ENCODE measurements at places on chromosomes 2 and 18. TPM values are rescaled to one million over a fixed set of nuclear protein-coding genes. Genes with fewer than 3 reads are reported as not detected.

The MFF gene
- 117 TPM for total RNA-seq

The WDSUB1 gene
- total RNA-seq: 8.5 TPM

The HTR2B gene
- total RNA-seq: 0.08 TPM

The GPBAR1 gene
- 0.15 TPM for total RNA-seq

The CDK5R2 gene
- total RNA-seq: 3.0 TPM

The CLEC4F gene
- total RNA-seq: not detected

The BMP10 gene
- not detected for total RNA-seq

The ALPI gene
- total RNA-seq: not detected

The CAPN13 gene
- total RNA-seq: 0.15 TPM

The KLHL30 gene
- 0.24 TPM for total RNA-seq

The SFT2D3 gene
- total RNA-seq: 6.9 TPM

The DNAJC5G gene
- not detected for total RNA-seq

The NFU1 gene
- 50.5 TPM for total RNA-seq

The COLEC12 gene
- total RNA-seq: 0.08 TPM

The HOXD13 gene
- 0.23 TPM for total RNA-seq

The KCNG2 gene
- not detected for total RNA-seq

The RAB3GAP1 gene
- total RNA-seq: 26.5 TPM

The AP1S3 gene
- total RNA-seq: 34.1 TPM

The RESP18 gene
- total RNA-seq: not detected

The ANO7 gene
- total RNA-seq: 2.5 TPM

The ADD2 gene
- 28.7 TPM for total RNA-seq

The ZNF804A gene
- not detected for total RNA-seq

The HMSD gene
- total RNA-seq: not detected

The FOXI3 gene
- not detected for total RNA-seq

The GLB1L gene
- 7.0 TPM for total RNA-seq

The BCL2 gene
- total RNA-seq: 0.57 TPM

The TMEM247 gene
- total RNA-seq: not detected

The INHBB gene
- total RNA-seq: 18.7 TPM

The MARCO gene
- 0.08 TPM for total RNA-seq

The POMC gene
- not detected for total RNA-seq

The CAVIN2 gene
- 19.8 TPM for total RNA-seq

The SPATA3 gene
- total RNA-seq: not detected

Data from A549 treated with CORT108297 at 1 μM for 4 hours (cell line).